ENCODE measurements at places on chromosomes 1 and 21. TPM values are rescaled to one million over a fixed set of nuclear protein-coding genes. Genes with fewer than 3 reads are reported as not detected.

DNA sequence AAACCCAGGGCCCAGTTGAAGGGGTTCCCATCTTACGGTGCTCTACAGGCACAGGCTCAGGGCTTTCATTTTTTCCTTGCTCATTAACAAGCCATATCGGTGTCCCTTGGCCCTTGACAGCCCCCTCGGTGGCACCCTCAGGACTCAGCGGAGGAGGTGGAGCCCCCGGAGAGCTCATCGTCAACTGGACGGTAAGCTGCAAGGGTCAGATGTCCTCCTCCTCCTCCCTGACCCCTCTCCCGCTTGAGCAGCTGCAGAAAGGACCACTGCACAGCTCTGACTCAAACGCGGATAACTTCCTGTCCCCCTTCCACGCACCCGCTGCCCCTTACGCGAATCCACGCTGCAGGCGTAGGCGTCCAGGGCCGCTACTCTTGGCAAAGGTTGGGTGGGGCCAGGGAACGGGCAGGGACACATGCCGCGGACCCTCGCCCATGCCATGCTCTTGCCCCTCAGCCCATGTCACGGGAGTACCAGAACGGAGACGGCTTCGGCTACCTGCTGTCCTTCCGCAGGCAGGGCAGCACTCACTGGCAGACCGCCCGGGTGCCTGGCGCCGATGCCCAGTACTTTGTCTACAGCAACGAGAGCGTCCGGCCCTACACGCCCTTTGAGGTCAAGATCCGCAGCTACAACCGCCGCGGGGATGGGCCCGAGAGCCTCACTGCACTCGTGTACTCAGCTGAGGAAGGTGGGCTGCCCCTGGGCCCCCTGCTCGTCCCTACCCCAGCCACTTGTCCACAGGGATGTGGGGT, 14.7 kb downstream of the TMEM81 start:
- DNase-seq, result no peak

GRCh38 chr1:223038288-223039006, 104.6 kb downstream of the TLR5 start:
- DNase-seq, result peak; percentile 71

The KLF17 gene
- 0.15 TPM for polyA plus RNA-seq

GRCh38 chr1:206441336-206441967, 28.8 kb upstream of the IKBKE start:
- no peak for DNase-seq

DNA sequence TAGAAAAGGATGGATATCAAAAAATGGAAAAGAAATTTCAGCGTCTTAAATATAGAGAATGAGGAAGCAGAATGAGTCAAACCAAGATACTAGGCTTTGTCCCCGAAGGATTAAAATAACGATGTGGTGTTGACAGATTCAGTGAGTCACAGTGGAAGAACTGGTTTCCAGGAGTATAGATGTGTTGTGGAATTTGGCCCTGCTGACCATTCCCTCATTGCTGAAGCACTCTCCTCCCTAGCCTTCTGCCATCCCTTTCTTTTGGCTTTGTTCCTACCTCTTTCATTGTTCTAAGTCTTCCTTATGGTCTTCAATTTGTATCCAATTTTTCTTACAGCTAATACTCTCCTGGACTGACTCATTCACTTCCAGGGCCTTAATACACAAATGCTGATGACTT, 23.1 kb upstream of the USP25 start:
- DNase-seq, result no peak

GRCh38 chr1:66758241-66758755, 6.0 kb downstream of the DYNLT5 start:
- no peak for DNase-seq

The FAM72C gene
- polyA plus RNA-seq, result not detected

DNA sequence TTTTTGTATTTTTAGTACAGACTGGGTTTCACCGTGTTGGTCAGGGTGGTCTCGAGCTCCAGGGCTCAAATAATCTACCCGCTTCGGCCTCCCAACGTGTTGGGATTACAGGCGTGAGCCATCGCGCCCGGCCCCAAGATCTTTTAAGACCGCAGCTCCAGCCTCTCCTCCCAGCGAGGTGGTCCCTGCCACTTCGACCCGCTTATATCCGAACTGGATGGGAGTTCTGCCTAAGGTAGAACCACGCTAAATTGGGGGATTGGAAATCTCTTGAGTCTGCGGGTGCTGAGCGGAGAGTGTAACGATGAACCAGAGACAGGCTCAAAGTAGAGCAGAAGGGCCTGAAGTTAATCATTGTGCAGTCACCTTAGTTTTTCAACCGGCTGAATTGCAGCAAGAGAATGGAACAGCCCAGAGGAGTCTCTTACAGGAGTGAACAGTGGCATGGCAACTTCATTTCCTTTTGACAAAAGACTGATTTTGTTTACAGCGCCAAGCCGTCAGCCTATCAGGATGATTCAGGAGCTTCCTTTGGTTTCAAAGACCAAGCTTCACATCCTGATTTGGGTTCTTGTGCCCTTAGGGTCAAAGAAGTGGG, 726 bp upstream of the CYB5R1 start:
- DNase-seq, result no peak

DNA sequence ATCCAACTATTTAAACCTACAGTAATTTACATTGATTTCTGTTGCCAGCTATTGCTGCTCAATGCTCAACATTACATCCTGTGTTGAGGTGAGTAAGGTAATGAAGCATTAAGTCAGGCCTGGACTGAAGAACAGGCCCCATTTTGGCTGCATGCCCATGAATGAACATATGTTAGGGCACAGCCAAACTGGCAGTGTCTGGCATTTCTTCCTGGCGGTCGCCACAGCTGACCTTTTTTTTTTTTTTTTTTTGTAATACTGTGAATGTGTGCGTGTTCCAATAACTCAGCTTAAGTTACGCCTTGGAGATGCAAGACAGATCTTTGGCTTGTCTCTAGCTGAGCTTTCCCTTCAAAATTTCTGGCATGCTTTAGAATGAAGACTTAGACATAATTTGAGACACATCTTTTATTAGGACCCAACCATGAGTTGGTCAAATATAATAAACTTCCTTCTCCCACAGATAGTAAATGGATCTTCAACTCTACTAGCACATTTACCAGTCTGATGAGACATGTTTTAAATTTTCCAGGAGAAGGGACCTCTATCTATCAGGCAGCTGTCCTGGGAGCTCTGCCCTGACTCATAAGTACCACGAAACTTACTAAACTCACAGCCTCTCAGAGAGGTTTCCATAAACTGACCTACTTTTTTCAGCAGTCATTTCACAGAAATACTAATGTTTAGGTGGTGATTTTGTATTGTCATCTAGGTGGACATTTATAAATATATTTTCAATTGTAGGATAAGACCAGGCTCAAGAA, 341.1 kb upstream of the RUNX1 start:
- no peak for DNase-seq

The C1orf94 gene
- not detected for polyA plus RNA-seq
